ENCODE measurements at places on chromosomes 16 and 17.

DNA sequence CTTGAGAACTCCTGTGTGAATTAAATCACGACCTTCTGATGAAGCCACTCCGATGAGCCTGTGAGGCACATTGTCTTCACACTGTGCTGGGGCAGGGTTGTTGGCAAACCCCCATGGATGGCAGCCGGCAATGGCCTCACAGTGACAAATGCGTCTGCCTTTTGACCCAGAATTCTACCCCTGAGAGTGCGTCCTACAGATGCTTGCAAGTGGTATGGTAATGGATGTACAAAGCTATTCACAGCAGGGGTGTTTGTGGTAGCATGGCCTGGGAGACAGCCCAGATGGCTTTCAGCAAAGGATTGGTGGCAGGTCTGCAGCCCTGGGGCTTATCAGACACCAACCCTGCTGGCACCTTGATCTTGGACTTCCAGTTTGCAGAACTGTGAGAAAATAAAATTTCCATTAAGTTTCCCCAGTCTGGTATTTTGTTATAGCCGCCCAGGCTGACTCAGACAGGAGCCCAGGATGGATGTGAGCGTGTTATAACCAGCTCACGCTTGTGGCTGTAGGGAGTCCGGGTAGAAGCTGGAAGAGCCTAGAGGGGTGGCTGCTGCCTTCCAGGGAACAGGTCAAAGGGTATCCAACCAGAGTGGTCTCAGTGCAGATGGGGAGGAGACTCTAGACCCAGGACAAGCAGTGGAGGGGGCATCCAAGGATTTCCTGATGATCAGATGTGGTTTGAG lies 10.1 kb downstream of the AFMID start:
- no peak for DNase-seq

DNA sequence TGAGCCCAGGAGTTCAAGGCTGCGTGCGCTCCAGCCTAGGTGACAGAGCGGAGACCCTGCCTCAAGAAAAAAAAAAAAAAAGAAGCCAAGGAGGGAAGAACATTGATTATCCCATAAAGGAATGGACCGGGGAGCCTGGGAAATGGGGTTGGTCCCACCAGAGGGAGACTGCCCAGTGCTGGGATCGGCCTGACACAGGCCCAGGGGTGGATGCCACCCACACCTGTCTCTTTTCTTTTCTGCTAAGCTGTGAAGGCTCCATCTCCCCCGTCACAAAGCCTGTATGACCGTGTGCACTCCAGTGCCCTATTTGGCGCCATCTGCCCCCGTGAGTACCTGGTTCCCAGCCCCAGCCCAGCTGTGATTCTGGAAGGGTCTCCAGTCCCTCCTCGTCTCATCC lies 15.7 kb downstream of the UBALD1 start:
- no peak for DNase-seq

DNA sequence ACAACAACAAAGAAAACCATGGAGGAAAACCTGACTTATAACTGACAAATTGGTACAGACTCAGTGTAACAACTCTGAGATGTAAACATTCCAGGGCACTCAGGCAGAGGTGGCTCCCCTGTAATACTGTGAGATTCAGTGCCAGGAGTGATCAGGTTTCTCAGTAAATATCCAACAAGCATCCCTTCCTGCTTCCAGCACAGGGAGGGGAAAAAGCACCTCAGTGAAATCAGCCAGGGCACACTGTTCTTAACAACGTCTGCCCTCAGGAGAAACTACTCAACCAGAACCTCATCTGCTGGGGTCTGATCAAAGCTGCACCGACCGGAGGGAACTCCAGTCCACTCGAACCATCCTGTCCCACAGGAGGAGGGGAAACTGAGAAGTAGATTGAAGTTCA lies 52.3 kb downstream of the AMFR start:
- DNase-seq, result no peak

DNA sequence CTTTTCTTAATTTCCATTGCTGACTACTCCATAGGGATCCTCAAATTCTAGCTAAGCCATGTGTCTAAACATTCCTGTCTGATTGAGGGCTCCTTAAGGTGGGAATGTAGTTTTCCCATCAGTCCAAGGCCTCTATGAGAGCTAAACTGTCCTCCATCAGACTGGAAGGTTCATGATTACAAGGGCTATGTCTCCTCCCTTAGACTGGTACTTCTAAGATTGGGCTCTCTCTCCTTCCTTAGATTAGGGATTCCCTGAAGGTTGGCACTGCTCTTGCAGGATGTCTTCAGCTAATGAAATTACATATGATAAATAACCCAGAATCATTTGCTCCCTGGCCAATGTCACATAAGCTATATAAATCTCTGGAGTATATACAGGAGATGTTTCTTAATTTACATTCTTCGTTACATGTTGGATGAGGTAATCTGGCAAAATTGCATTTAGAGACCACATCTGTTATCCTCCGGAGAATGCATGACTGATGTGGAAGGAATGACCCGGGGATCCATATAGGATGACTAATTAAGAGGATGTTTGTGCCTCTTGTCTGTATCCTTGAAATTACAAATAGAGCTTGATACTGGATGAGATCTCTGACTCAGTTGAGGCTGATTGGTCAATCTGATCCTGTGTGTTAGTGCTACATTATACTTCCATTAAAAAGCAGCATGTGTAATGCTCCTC lies 14.2 kb downstream of the B4GALNT2 start:
- DNase-seq, result no peak

DNA sequence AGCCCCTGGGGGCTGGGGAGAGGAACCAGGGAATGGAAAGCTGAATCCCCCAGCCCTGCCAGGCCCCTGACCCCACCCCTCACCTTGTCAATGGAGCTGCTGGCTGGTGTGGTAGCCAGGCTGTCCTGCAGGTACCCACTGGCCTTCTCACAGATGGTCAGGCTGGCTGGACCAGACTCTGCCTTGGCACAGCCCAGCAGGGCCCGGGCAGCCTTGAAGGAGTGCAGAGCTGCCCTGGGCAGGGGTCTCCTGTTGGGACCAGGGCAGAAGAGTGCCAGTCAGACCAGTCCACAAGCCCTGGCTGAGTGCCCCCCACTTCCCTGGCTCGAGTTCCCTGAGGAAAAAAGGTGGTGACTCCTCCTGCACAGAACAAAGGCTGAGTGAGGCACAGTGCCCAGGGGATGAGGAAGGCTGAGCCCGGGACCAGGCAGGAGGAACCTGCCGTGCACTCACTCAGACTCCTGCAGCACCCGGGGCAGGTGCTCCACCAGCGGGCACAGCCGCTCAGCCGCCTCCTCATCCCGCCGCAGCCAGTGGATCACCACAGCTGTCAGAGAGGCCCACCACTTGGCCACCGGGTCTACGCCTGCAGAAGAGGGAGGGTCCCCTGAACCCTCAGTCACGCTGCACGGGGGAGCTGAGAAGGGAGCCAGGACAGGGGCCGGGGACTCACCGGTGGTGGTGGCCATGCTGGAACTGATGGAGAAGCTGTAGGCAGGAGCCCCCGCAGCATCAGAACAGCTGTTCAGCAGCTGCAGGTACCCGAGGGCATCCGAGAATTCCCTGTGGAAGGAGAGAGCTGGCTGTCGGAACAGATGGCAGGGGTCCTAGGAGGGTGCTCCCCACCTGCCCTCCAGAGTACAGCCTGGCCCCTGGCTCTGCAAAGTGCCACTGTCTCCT lies 22.4 kb downstream of the SREBF1 start:
- DNase-seq, result no peak

DNA sequence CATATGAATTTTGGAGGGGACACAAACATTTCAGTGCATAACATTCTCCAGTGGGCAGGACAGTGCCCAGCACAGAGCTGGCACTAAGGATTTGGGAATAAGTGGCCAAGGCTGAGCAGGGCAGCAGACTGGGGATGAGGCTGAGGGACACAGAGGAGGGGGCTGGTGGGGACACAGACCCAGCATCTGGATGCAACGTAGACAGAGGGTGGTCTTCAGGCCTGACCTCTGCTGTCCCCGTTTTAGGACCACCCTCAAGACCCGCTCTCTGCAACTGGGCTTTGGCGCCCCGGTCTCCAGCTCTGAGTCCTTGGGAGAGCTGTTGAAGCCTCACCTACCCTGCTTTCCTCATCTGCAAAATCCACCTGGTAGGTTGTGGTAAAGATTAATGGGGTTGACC lies 3.3 kb upstream of the PRSS33 start:
- DNase-seq, result no peak

- no peak for DNase-seq
Measured at GRCh38 chr17:9907131-9907530, 2.1 kb upstream of the RCVRN start.

DNA sequence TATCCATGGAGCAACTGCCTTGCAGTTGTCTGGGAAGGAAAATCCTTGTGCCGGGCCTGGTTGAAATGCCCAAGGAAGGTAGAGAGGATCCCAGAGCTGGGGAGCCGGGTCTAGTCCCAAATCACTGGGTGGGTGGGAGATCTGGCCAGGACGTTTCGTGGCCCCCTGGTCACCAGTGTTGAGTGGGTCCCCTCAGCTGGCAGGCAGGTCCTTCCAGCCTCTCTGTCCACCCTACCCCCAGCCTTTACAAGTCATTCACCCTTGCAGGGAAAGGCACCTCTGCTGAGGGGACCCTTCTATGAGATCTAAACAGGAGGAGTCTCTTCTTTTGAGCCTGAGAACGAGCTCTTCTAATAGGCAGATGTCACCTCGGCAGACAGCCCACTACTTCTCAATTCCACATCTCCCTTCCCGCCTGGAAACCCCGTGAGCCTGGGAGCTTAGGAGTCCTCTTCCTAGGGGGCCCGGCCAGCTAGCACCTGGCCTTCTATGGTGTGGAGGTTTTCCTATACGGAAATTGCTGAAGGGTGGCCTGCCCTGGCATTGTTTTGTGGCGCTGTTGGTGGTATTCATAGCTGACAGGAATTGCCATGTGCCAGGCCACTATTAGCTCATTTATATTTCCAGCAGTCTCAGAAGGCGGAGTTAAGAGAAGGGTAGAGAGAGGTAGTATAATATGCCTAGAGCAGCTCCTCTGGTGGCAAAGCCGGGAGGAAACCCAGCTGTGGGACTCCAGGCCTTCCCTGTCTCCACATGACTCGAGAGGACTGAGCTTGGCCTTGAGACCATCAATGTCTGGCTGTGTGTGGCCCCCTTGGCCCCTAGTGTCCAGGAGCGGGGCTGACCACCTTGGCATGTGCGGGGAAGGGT lies 13.3 kb downstream of the MPRIP start:
- DNase-seq, result no peak
